IPS-NIHi11 (cell line): ENCODE measurements at places on chromosomes 6 and 20.
A peak's percentile ranks its signal among the peaks of the same experiment; 100 is the strongest.

- DNase-seq: peak; percentile 19
These were observed 34.9 kb upstream of the LOC128125822 start for GRCh38 chr6:63537201-63537958.

GRCh38 chr6:157099912-157100593, 223.3 kb downstream of the TMEM242 start:
- no peak for DNase-seq

GRCh38 chr6:65642776-65643175, 64.2 kb downstream of the EYS start:
- no peak for DNase-seq

DNA sequence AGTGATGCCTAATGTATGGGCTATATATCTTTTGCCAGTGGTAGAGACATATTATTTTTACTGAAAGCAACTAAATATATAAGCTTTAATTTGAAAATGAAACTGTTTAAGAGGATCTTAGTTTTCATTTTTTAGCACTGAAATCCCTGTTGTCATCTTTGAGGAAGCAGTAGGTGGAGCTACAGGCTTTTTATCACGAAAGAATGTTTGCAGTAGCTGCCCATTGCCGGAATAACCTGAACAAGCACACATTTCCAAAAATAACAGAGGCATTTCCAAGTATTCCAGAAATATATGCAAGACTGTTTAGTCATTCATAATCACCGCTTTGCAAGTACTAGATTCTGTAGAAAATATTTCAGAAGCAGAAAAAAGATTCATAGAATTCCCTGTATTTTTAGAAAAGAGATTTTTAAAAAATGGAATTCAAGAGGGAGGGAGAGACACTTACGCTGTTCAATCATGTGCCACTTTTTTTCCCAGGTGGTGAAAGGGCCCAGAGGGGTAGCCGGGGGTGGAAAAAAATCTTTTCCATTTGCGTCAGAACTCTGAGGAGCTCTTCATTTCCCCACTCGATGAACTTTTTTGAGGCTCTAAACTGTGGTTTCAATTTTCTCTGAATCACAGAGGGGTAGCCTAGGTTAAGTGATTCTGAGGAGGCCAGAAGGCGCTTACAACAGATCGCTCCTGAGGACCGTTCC, 142.5 kb upstream of the FERMT1 start:
- DNase-seq: no peak

- no peak for DNase-seq
These were observed 45.9 kb downstream of the PTPRK start for GRCh38 chr6:128474481-128474880.

DNA sequence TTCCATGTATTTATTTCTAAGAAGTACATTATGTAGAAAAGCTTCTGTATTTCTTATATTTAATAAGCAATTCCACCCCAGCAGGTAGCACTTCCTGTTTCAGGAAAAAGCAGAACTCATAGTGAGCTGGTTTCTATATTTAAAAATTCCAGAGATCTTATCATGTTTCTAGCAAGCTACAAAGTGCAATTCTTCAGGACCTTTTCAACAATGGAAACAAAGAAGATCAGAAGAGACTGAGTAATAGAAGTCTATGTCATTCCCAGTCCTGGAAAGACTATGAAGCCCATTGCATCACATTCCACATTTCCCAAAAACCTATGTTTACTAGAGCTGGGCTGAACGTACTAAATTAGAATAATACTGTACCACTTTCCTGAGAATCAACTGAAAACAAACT, 302.6 kb upstream of the NRSN1 start:
- DNase-seq: no peak

- DNase-seq: no peak
These were observed 158.5 kb downstream of the ID4 start for GRCh38 chr6:19995575-19996257.

DNA sequence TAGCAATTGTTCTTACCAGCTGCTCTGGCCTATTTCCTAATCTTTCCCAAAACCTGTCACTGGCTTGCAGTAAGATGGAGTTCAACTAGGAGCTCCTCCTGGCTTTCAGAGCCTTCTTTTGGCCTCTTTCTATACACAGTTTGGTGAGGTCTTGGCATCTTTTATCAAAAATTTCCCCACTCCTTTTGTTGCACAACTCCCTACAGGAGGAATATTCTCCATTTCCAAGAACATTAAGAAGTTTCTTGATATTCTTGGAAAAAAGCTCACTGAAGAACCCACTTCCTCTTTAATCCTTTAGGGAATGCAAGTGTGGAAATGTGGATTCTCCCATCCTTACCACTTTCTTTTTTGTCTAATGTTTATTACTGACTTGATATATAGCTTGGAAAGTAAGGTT, 171.3 kb upstream of the KCNK16 start:
- DNase-seq: no peak

GRCh38 chr6:124123617-124124209, 320.0 kb downstream of the NKAIN2 start:
- no peak for DNase-seq

DNA sequence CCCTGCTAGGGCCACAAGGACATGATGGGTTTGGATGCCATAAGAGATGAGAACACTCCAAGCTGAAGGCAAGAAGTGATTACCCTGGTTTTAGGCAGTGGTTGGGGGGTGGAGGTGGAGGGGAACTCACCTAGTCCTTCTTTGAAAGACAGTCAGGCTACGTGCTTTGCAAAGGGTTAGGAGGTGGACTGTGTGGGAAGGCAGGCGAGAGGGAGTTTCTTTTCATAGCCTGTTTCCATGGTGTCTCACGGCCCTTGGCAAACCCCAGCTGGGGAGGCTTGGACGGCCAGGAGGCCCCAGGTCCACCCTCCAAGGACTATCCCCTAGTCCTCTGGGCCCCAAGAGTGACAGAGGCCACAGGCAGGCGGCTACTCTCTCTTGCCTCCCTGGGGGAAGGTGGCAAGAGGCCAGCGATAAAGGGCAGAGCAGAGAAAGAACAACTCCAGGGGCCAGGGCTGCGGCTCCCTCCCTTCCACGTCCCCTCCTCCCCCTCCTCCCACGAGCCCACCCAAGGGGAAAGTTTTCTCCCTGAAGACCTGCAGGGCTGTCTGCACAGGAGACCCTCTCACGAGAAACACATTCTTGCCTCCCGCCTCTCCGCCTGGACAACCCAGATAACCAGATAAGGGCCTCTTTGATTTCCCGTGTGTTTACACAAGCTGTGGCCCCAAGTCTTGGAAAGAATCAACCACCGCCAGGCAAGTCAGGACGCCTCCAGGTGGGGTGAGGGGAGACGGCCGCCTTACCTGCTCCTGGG, 74.4 kb downstream of the NOL4L start:
- DNase-seq: no peak

GRCh38 chr6:134161041-134161440, 108.6 kb upstream of the SLC2A12 start:
- DNase-seq: no peak

- DNase-seq: no peak
These were observed 93.0 kb downstream of the TCP11 start for GRCh38 chr6:35048031-35048613.

DNA sequence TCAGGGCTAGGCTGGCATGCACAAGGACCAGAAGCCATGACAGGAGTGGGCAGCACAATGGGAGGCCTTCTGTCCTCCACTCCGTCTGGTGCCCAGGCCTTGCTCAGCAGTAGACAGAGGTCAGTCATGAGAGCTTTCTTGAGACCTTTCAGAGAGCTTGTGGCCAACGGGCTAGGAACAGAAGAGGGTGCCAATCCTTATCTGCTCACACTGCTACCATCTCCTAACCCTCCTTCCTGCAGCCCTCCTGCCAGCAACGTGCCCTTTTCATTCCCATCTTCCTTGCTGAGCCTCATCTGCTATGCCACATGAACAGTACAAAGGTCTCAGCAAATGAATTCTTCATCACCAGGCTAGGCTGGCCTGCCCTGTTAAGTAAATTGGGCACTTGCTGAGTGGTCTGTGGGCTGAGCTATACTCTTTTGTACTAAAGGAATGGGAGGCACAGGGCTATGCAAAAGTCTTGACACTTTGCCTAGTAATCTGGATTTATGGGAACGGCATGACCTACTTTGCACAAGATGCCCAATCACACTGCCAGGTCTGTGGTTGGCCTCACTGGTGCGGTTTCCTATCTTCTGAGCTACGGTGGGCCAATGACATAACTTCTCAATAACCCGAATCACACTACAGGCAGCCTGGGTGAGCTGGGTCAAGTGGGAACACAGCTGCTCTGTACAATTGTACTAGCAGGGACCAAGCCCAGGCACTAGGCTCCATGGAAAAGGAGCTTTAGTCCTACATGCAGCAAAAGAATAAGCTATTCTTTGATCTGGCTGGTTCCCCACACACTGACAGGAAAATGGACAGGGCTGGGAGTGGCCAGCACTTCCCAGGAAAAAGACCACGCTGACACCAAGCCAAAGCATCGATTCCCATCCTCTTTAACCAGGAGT, 47.8 kb downstream of the ELOVL5 start:
- DNase-seq: no peak

DNA sequence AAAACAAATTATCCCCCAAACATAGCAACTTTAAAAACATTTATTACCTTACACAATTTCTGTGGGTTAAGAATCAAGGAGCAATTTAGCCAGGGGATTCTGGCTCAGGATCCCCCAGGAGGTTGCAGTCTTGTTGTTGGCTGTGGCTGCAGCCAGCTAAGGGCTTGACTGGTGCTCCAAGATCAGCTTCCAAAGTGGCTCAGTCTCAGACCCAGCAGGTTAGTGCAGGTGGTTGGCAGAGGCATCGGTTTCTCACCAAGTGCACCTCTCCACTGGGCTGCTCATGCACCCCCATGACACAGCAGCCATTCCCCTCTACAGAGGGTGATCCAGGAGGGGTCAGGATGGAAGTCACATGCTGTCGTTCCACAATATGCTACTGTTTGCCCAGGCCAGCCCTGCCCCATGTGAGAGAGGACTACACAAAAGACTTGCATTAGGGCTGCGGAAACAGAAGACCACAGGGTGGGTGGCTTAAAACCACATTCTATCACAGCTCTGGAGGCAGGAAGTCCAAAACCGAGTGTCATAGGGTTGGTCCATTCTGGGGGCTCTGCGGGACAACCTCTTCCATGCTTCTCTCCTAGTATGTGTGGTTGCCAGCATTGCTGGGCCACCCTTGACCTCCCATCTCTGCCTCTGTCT, 125.8 kb downstream of the C6orf118 start:
- DNase-seq: no peak

- DNase-seq: no peak
These were observed 228.2 kb downstream of the LY86 start for GRCh38 chr6:6816716-6817115.

GRCh38 chr6:162271922-162272321, 455.6 kb downstream of the PRKN start:
- DNase-seq: peak; percentile 27

DNA sequence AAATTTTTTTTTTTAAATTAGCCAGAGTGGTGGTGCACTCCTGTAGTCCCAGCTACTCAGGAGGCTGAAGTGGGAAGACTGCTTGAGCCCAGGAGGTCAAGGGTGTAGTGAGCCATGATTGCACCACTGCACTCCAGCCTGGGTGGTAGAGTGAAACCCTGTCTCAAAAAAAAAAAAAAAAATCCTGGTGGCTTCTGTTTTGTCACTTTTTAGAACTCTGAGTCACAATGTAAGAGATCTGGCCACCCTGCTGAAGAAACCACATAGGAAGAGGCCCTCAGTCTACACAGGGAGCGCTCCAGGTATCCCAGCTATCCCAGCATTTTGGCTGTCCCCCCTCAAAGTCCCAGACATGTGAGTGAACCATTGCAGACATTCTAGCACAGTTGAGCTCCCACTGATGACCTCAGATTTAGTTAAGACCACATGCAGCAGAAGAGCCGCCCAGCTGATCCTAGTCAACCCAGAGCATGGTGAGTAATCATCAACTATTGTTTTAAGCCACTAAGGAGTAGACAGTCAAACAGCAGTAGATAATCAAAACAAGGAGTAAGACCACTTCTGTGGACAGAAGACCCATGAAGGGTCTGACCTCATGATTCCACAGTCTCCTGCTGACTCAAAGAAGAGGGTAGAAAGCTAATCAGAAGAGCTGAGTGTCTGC, 12.7 kb upstream of the ARFGEF2 start:
- DNase-seq: no peak

DNA sequence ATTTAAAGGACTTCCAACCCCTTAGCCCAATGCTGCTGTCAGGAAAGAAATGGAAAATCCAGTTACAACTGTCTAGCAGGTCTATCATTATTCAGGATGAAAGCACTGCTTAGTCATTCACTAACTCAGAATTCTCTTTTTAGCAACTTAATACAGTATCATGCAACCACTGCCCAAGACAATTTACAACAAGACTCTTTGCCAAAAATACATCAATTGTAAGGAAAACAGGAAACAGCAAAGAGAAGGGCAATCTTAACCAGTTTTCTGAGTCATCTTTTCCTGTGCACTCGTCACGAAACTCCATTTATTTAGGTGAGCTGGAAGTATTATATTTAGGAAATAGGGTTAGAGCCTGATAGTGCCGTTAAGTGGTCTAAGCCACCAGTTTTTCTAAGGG, 1197.7 kb upstream of the CITED2 start:
- DNase-seq: no peak

GRCh38 chr20:25230166-25230831, 17.6 kb upstream of the PYGB start:
- DNase-seq: no peak

GRCh38 chr6:5316951-5317350, 55.6 kb downstream of the FARS2 start:
- no peak for DNase-seq

- no peak for DNase-seq
These were observed 88.3 kb downstream of the CD24 start for GRCh38 chr6:106886081-106886843.

DNA sequence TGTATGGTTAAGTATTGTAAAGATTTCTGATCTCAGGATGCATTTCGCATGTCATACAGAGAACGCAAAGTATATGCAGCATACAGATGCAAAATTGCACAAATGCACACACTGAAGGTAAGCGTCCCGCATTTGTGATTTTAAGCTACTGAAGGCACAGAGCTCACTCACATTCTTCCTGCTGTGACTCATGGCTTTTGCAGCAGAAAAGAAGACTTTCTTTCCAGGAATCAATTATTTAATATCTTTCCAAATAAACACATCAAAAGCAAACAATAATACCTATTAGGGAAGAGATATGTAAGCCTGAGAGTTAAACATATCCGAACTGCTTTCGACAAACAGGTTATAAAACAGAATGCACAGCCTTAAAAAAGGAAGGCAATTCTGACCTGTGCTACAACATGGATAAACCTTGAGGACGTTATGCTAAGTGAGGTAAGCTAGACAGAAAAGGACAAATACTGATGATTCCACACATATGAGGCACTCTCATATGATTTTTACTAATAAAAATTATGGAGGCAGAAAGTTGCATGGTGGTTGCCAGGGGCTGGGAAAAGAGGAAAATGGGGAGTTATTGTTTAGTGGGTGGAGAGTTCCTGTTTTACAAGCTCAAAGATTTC, 109.0 kb downstream of the TFAP2A start:
- no peak for DNase-seq
